ENCODE measurements at places on chromosomes 11 and 22.

GRCh38 chr22:37459206-37459605 lies 27.0 kb downstream of the MFNG start:
- DNase-seq, result no peak

DNA sequence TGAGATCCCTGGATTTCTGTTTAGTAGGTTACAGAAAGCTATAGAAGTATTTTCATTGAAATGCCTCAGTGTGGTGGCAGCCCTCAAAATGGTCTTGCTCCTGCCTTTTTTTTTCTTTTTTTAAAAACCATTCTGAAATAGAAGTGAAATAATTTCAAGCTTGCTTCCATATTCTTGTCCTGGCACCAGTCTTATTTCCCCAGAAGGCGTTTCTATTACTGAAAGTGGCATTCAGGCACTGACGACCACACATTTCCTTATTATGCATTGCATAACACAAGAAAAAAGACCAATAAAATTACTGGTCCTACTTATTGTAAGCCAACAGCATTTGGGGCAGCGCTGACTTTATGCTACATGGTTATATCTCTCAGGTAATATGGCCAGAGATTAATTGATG lies 24.5 kb upstream of the LRRC4C start:
- no peak for DNase-seq

GRCh38 chr11:62505059-62505439 lies 41.6 kb downstream of the AHNAK start:
- no peak for DNase-seq

GRCh38 chr11:68454767-68455166 lies 5.8 kb upstream of the PPP6R3 start:
- DNase-seq, result no peak

- DNase-seq, result no peak
These were observed 164.0 kb downstream of the TENM4 start for GRCh38 chr11:79276736-79277325.

- DNase-seq, result no peak
These were observed 87.1 kb downstream of the PRR5L start for GRCh38 chr11:36383195-36383594.

GRCh38 chr22:47088480-47089158 lies 326.2 kb downstream of the TBC1D22A start:
- DNase-seq, result no peak

- no peak for DNase-seq
These were observed 102.4 kb upstream of the CADM1 start for GRCh38 chr11:115606498-115607220.

DNA sequence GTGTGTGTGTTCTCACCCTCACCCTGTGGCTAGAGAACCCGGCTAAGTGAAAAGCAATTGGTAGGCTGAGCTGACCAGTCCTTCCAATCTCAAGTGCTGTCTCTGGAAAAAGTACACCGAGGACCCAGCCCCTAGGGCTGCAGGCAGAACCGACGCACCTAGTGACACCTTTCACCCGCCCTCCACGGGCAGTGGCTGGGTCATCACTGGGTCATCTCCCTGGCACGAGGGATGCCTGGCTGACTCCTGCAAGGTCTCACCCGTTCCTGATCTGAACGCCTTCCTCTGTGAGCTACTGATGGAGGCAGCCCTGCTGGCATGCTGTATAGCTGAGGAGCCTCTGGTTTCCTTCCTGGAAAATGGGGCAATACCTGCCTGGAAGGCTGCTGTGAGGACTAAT lies 311.5 kb downstream of the NTM start:
- DNase-seq, result no peak

DNA sequence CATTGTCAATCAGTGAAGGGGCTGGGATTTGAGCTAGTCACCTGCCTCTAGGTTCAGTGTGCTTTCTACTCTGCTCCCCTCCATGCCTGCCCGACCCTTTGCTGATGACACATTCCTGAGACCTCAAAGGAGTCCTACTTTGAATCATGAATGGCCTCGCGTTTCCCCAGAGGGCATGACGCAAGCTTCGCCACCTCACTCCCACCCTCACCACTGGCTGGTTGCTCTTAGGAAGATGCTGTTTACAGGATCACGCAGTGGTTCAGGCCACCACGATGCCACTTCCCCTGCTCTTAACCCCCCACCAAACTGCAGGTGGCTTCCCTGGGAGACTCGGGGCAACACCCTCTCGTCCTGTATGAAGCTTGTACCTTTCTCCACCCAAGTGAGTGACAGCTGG lies 62.9 kb upstream of the B3GAT1 start:
- no peak for DNase-seq

DNA sequence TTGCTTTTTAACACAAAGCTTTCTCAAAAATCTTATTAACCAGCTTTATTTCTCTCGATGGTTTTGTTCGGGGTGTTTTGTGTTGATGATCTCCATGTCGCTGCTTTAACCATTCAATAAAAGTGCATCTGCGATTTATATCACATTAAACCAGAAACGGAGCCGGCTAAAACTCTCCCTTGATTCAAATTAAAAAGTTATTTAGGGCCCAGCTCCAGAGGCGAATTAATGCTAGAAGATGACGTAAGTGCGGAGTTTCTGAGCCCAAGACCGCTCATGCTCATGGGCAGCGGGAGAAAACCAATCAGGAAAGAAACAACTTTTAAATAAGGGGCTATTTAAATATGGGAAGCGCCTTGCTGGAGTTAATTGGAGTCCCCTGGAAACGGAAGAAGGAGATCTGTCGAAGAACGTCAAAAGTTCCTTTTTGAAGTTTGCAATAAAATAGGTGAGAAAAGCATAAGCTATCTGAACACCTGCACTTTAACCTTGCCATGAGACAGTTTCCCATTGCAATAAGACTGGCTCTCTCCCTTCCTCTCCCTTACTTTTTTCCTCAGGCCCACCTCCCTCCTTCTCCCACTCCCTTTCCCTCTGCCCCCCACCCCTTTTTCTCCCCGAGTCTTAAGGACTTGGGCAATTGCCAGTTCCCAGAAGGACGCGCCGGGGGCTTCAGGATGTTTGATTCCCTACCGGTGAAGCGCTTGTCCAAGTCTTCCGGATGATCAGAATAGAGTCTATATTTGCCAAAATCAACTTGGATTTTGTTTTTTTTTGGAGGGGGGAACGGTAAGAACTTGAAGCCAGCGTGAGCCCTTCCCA lies 1.9 kb upstream of the DBX1 start:
- DNase-seq, result no peak

DNA sequence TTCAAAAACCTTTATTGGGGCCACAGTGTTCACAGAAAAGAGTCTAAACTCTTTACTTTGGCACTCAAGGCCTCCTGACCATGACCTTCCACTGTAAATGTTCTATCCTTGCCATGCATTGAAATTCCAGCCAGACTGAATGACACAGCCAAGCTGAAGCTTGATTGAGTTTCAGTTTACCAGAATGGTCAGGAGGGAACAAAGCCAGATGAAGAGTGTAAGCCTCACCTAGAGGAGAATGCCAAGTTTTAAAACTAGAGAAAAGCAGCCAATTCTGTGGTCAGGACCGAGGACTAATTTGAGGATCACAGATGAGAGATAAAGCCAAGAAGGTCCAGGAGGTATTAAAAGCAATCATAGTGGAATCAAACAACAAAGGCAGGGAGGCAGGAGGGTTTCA lies 215.3 kb downstream of the KCNA4 start:
- DNase-seq, result no peak

GRCh38 chr11:43835104-43835503 lies 45.5 kb upstream of the ALKBH3 start:
- DNase-seq, result no peak

- DNase-seq, result no peak
These were observed 41.7 kb downstream of the LMO1 start for GRCh38 chr11:8221917-8222495.

GRCh38 chr11:90284171-90284570 lies 61.3 kb upstream of the CHORDC1 start:
- DNase-seq, result no peak

DNA sequence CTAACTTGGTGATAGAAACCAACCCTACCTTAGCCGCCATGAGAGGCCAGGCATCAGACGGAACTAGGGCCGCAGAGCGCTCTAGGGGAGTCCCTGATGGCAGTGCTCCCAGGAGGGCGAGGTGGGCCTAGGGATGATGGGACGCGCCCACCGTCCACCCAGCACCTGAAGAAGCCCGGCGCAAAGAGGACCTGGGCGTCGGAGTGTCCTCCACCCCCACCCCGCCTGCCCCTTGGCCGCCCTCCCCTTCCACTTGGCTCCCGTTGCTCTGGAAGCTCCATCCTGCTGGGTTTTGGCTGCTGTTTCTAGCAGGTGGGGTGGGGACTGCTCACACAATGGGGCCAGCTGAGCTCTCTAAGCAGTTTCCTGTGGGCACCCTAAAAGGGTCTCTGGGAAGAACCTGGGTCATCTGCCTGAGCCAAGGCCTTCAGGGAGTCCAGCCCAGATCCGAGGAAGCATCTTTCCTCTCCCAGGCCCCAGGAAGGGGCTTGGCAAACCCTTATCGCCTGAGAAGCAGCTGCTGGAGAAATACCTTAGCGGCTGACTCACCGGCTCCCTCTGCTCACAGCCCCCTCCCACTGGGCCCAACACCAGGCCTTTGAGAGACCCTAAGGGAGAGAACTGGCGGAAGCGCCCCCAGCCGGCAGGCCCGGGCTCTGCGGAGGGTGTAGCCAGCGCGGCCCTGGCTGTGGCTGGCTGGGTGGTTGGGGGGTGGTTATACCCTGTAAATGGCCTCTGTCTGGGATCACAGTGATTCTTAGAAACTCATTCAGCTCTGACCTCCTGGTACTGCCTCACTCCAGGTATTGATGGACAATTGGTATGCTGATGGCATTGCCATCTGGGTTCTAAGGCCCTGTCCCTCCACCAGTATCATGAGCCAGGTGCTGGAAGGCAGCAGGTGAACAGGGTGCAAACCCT lies 19.3 kb downstream of the CREB3L1 start:
- no peak for DNase-seq
